ENCODE measurements at places on chromosomes 5 and 9.
A peak's percentile ranks its signal among the peaks of the same experiment; 100 is the strongest.

GRCh38 chr9:120480707-120481106, 99.3 kb downstream of the CDK5RAP2 start:
- no peak for DNase-seq

DNA sequence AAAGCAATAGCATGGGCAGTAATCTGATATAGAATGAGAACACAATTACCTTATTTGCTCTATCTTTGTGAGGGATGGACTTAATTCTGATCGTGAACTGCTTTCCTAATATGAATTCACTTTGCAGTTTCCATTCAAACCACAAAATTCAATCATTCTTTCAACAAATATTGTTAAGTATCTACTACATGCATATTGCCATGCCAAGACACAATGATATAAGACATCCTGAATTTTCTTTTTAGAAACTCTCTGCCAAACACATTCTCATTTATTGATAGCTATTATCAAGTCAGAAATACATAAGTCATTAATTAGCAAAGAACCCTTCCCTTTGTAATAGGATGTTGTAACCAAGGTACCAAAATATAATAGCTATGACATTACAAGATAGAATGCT, 121.6 kb upstream of the TARS1 start:
- DNase-seq, result no peak

- no peak for DNase-seq
These were observed 298.2 kb upstream of the ZNF608 start for GRCh38 chr5:125044491-125045282.

GRCh38 chr9:126698756-126699155, 85.0 kb downstream of the LMX1B start:
- no peak for DNase-seq

DNA sequence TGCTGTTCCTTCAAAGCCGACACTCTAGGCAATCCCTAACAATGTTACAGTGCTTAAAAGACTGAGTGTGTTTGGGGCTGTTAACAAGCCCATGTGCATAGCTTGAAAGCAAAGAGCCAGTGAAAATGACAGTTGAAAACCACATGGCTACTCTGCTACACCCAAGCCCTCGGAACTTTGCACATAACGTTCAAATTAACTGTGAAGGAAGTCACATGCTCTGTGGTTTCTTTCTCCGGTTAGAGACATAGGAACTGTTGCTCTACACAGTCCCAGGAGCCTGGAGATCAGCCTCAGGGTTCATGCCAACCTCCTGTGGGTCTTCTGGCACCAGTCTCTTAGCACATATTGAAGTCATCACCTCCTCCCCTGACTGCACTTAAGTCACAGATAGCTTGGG, 51.1 kb downstream of the C9orf152 start:
- no peak for DNase-seq

- no peak for DNase-seq
These were observed 505.1 kb upstream of the DMAC1 start for GRCh38 chr9:8304720-8305119.

- no peak for DNase-seq
These were observed 37.4 kb upstream of the RUSC2 start for GRCh38 chr9:35452481-35452880.

- no peak for DNase-seq
These were observed 43.9 kb upstream of the GLIPR2 start for GRCh38 chr9:36092509-36093215.

DNA sequence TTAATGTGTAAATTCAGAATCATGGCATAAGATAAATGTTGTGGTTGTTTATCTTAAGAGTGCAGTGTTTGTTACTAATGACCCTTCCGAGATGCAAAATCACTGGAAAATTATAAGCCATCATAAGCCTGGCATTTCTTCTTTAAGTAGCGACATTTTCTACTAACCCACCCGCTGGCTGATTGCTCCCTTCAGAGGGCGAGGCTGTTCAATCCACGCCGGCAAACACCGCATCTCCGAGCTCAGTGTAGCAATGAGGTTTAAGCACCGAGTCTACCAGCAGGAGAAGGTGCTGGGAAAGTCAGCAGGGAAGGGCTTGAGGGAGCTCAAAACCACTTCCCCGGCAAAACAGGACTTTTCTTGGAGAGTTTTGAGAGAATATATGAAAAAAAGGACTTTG, 52.7 kb downstream of the AK8 start:
- DNase-seq, result no peak

GRCh38 chr5:159936686-159937329, 20.5 kb downstream of the ADRA1B start:
- DNase-seq, result no peak

DNA sequence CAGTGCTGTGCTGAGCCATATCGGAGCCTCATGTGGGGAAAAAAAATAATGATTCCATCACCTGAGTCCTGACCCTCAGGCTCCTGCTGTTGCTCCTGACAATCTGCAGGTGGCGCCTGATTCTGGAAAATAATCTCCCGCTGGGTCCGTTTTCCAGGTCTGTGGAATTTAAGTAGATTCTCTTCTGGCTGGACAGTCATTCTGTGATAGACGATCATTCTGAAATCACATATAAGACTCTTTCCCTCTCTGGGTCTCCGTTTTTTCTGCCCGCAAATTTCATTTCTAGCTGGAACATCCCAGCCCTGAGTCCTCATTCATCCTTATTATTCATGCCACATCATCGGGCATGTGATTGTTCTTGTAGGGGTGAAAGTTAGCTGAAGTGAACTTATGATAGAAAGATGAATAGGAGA, 22.1 kb upstream of the STXBP1 start:
- no peak for DNase-seq

DNA sequence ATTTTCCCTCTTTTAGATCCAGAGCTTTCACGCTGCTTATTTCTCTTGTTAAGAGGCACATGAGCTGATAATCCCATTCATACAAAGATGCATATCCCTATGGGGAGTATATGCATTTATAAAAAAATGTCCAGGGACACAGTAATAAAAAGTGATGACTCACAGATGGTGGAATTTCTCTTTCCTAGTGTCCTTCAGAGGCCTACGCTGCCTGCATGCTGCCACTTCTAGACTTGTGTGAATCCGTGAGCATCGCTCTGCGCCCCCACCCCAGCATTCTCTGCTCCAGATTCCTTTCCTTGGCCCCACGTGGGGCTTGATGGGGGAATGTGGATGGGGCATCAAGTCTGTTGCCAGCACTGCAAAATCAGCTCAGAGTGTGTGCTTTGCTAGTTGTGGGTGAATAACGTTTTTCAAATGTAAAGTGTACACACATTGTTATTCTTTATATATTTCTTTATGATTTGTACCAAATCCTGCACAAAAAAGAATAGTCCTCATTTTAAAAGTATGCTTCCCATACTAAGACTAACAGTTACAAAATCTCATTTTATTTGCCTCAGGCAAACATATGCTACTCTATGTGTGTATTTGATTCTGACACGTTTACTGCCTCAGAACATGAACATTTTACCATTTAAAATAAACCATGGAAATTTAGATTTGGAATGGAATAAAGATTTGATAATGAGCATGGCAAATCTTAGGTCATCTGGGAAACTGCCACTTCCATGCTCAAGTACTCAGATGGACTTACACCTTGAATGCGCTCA, 22.4 kb upstream of the RASGRF2 start:
- DNase-seq, result no peak

DNA sequence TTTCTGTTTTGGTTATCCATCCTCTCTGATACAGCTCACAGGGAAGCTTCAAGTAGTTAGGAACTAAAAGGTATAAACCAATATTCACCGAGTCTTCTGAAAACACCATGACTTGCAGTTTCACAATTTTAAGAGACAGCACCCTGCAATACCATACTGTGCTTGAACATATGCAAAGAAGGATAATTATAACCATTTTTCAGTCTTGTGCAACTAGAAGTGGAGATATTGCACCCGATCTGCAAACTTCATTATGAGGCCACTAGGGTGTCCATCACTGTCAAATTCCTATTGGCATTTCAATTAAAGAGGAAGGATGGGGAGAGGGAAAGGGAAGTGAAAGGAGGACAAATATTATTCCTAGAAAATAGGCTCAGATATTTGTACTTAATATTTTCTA, 32.4 kb upstream of the CEP120 start:
- DNase-seq, result no peak

- no peak for DNase-seq
These were observed 405.4 kb downstream of the DMAC1 start for GRCh38 chr9:7394002-7394774.

- no peak for DNase-seq
These were observed 61.1 kb downstream of the TMOD1 start for GRCh38 chr9:97562542-97562941.

DNA sequence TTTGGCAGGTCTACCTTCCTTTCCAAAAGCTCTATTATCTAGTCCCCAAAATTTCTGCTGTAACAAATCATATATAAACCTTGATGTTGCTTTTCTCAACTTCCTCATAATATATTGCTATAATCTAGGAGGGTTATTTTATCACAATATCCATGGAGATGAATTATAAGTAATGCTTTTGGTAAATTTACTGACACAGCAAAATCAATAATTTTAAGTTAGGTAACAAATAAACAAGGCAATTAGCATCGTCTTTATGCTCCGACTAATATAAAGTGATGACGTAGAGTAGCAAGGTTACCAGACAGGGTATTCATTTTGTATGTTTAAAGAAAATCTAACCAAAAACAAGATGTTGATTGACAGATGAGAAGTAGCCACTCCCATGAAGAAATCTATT, 132.3 kb upstream of the ST8SIA4 start:
- no peak for DNase-seq

- DNase-seq, result peak; percentile 24
These were observed 106.0 kb downstream of the PHF2 start for GRCh38 chr9:93682155-93682968.

- no peak for DNase-seq
These were observed 57.3 kb downstream of the MED10 start for GRCh38 chr5:6321078-6321477.

DNA sequence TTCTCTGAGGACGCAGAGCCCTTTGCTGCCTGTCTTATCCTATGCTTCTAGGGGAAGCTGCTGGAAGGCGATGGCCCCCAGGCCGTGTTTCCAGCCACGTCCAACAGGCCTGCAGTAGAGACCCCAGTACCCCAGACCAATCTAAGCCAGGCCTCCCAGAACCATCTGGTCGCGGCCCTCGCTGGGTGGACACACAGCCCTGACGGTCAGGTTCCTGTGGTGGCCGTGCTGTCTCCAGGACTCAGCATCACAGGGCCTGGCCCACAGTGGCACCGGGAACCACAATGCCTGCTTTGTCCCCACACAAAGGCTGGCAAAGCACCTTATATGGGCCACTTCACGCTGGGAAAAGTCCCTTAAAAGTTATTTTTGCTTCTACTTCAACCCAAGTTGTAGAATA, 44.5 kb downstream of the SEMA4D start:
- no peak for DNase-seq

DNA sequence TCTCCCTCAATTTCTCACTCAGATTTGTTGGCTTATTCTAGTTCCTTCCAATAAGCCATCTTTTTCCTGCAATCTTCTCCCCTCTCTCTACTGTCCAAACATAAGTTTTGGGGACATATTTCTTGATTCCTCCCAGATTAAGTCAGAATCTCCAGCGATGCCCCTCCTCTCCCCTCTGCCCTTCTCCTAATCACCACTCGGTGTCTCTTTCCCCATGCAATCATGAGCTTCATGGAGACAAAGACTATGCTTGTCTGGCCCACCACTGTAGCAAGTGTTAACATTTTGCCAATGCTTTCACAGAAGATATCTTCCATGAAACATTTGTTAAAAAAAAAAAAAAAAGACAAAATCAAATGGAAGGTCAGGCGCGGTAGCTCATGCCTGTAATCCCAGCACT, 42.4 kb downstream of the PDE6A start:
- DNase-seq, result no peak

- no peak for DNase-seq
These were observed 90.5 kb downstream of the MARCHF3 start for GRCh38 chr5:126939887-126940286.

- DNase-seq, result no peak
These were observed 4.5 kb downstream of the LSM11 start for GRCh38 chr5:157747766-157748700.

DNA sequence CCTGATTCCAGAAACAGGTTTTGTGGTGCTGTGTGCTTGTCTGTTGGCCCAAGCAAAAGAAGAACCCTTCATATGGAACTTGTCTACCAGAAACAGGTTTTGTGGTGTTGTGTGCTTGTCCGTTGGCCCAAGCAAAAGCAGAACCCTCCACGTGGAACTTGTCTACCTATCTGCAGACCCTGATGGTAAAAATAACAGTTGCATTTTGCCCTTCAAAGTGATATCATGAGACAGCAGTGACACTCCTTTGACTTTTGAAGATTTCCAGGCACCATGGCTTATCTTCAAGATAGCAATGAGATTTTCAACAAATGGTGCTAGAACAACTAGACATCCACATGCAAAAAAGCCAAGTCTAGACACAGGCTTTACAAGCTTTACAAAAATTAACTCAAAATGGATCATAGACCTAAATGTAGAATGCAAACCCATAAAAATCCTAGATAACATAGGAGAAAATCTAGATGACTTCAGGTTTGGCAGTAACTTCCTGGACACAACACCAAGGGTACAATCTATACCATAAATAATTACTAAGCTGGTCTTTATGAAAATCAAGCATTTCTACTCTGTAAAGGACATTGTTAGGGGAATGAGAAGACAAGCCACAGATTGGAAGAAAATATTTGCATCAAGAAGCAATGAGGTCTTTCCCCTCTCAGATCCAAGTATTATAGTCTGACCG, 16.8 kb downstream of the MACROH2A1 start:
- DNase-seq, result no peak

DNA sequence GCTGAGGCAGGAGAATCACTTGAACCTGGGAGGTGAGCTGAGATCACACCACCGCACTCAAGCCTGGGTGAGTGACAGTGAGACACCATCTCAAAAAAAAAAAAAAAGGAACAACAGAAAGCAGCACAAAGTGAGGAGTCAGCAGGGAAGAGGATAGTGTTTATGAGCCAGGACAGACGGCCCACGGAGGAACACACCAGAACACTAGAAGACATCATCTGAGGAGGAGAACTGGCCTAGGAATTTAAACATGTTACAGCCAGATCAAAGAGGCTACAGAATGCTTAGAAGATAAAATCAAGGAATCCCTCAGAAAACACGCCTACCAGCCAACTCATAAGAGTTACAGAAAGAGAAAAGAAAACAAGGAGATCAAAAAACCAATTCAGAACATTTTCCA, 12.2 kb downstream of the UBAC1 start:
- no peak for DNase-seq

DNA sequence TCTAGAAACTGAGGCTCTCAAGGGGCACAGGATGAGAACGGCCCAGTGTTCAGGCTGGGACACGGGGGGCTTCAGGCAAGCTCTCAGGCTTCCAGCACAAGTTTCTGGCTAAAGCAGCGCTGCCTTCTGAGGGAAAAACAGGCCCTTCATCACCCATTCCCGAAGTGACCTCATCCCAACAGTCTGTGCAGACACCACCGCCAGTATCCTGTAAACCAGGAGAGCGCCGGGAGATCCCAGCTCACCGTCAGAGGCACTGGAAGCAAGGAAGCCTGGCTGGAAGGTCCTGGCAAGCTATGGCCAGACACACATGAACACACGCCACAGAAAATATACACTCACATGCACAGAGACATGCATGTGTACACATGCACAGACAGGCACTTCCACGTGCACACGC, 8.8 kb downstream of the SLC12A7 start:
- DNase-seq, result no peak

Data from stimulated activated CD8-positive, alpha-beta memory T cell treated with anti-CD3 and anti-CD28 coated beads, Interleukin-4, amount 100 ng/mL, for 1 hour (primary cell).